Activated CD4-positive, alpha-beta memory T cell treated with anti-CD3 and anti-CD28 coated beads, Interleukin-2, amount 10 ng/mL, durations not matched to agents 7 days and 5 days (primary cell): ENCODE measurements at places on chromosomes 5 and 9. TPM values are rescaled to one million over a fixed set of nuclear protein-coding genes. Genes with fewer than 3 reads are reported as not detected.
A peak's percentile ranks its signal among the peaks of the same experiment; 100 is the strongest.

DNA sequence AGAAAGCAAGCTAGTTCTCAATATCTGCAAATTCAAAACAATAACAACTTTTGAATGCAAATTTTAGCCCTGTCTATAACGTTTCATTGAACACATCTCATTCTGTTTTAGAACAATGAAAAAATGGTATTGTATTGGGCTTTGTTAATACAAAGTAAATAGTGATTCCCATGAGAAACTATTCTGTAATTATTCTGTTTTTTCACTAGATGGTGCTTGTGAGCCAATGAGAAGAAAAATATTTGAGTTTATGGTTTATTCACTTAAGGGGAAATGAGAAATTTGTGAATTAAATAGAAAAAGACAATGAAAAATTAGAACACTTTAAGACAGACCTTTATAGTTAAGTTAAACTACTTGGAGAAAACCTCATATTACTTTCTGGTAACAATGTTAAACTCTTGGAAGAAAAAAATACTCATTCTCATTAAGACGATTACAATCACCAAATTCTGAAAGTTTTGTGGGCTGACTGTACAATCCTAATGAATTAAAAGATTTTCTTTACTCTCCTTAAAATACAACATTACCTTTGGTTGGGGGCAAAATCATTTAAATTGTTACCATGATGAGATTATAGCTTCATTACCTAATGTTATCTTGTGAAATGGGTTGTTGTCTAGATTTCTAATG lies 127.0 kb downstream of the NNT start:
- DNase-seq = no peak

GRCh38 chr5:72723581-72723980 lies 92.9 kb upstream of the TNPO1 start:
- DNase-seq = no peak

MTAP gene
- total RNA-seq = 44.9 TPM

DNA sequence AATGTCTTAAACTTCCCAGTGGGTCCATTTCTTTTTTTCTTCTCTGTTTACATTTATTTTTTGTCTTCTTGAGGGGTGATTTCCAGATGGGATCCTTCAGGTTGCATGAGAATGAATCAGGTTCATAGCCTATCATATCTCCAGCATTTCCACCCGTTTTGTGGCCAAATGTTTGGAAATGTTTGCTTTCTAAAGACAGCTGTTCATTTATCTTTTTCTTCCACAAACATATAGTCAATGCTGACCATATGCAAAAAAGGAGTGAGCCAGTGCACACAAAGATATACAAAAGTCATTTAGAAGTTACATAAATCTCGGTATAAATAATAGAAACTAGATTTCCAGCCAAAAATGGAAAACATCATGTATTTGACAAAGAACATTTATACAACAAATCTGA lies 71.6 kb upstream of the STC2 start:
- DNase-seq = no peak

NUTM2G gene
- not detected for total RNA-seq

GRCh38 chr9:76620996-76621395 lies 143.2 kb upstream of the PCA3 start:
- no peak for DNase-seq

HMGXB3 gene
- total RNA-seq = 44.1 TPM

CCL27 gene
- not detected for total RNA-seq

GRCh38 chr9:74760031-74760700 lies 127.6 kb downstream of the TRPM6 start:
- DNase-seq = no peak

- peak; percentile 28 for DNase-seq
Observed at GRCh38 chr5:142924135-142924883, 154.1 kb downstream of the ARHGAP26 start.
